ENCODE measurements at places on chromosomes 11 and 22.
A peak's percentile ranks its signal among the peaks of the same experiment; 100 is the strongest.

GRCh38 chr11:63929616-63930015, 9.2 kb upstream of the NAA40 start:
- DNase-seq = no peak

DNA sequence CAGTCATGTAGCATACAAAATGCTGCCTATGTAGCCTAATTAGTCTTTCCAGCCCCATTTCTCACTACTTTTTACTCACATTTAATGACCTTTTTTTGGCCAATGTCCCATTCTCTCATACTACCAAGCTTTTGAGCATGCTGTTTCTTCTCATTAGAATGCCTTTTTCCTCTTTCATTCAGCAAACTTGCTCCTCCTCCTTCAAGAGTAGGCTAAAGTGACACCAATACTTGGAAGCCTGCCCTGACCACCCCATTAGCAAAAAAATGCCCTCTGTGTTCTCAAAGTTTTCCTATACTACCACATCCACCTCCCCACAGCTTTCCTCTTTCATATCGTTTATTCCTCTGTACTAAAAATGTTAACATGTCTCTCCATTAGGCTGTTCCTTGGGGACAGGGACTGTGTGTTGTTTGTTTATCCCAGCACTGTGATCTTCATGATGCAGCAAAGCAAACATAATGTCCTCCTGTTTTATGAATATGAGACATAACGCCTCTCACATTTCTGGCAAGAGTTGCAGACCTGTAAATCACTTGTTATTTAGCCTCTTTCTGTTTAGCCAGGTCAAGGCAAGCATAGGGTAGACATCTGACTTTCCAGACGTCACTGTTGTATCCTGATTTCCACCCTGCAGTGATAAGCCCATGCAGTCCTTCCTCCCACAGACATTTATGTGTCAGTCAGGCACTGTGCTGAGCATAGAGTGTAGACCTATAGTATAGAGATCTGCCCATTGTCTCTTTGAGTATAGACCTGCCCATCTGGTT, 62.0 kb upstream of the UCP3 start:
- DNase-seq = no peak

GRCh38 chr11:134634897-134635831, 223.1 kb upstream of the B3GAT1 start:
- DNase-seq = no peak

- peak; percentile 14 for DNase-seq
These were observed 15.0 kb downstream of the UBE2L6 start for GRCh38 chr11:57552479-57552878.

- DNase-seq = no peak
These were observed 62.2 kb upstream of the SOX6 start for GRCh38 chr11:16418428-16419097.

DNA sequence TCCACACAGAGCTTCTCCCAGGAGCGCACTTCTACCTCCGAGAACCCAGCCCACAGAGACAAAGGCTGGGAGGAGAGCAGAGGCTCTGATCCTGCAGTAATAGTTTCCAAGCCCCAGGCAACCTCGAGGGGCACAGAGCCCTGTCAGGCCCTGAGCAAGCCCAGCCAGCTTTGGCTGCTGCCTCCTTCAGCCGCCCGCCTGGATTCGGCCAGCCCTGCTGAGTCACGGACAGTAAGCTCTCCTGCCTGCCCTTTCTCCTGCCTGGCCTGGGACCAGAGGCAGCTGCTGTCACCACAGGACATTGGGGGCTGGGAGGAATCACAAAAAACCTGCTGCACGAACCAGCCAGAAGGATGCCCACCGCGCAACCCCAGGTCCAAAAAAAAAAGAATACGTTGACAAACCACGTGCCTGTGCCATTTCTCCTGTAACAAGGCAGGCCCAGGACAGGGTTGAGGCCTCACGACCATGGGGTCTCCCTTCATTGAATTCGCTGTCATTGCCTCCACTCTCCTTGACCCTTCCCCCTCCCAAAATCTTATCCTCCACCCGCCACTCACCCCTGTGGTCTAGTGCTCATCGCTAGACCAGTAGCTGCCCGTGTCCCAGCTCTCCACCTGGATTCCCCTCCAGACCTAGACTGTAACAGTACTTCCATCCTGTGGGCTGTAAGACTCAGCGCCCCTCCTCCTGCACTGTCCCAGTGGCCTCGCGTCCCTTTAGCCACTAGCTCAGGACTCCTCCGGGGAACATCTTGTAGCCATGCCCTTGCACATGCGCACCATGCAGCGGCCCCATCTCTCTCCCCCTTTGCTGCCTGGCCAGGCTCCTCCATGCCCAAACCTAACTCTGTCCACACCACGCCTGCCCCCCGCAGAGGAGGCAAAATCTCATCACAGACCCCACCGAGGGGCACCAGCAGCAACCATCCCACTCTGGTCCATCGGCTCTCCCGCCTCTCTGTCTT, 7.4 kb upstream of the SLC22A12 start:
- DNase-seq = peak; percentile 18

- no peak for DNase-seq
These were observed 332.7 kb downstream of the CASP12 start for GRCh38 chr11:104565583-104565961.

DNA sequence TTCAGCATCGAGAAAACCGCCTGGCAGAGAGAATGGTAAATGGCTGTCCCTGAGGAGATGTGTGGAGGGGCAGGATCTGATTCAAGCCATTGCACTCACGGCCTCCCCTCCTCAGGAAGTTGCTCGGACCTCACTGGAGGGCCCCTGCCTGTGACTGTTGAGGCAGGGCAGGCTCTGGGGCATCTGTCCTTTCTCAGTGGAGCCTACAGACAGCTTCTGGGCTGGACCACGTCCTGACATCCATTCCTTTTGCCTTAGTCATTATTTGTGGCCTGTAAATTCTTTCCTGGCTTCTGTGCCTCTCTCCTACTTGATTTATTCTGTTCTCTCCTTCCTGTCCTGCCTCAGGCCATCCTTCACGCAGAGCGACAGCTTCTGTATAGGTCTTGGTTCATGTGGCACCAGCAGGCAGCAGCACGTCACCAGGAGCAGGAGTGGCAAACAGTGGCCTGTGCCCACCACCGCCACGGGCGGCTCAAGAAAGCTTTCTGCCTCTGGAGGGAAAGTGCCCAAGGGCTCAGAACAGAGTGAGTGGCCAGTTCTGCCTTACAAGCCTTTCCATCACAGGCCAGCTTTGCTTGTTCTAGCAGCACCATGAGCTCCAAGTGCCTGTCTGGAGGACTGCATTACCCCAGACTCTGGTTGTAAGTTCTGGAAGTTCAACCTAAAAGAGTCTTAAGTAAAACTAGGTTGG, 59.6 kb downstream of the PISD start:
- DNase-seq = peak; percentile 98

DNA sequence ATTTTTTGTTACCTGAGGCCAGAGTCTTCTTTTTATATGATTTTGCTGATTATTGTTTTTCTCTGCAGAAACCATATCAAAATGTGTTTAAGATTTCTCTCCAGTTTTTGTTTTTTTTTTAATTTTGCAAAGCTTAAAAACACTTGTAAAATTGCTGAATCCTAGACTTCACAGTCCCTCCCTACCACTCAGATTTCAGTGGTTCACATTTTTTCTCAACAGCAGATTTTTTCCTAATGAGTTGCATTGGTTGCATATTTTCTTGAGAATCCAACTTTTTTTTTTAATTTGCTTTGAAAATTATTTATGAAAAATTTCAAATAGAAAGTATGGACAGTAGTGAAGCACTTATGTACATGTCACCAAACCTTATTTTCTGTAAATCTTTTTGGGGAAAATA, 5.8 kb downstream of the ARL14EP start:
- DNase-seq = peak; percentile 33

DNA sequence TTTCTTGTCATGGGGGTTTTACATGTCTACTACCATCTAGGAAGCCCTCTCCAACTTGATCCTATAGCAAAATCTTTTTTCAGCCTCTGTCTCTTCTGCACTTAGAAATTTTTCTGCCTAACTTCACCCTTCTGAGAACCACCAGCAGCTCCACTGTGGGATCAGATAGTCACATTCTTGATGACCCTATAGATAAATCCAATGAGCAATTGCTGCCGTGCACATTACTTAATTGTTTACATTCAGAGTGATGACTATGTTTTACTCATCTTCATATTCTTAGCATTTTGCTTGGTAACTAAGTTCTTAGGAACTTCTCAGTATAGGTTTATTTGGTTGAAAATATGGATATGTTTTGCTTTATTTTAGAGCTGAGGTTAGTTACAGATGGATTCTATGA, 12.4 kb upstream of the ETS1 start:
- peak; percentile 79 for DNase-seq

DNA sequence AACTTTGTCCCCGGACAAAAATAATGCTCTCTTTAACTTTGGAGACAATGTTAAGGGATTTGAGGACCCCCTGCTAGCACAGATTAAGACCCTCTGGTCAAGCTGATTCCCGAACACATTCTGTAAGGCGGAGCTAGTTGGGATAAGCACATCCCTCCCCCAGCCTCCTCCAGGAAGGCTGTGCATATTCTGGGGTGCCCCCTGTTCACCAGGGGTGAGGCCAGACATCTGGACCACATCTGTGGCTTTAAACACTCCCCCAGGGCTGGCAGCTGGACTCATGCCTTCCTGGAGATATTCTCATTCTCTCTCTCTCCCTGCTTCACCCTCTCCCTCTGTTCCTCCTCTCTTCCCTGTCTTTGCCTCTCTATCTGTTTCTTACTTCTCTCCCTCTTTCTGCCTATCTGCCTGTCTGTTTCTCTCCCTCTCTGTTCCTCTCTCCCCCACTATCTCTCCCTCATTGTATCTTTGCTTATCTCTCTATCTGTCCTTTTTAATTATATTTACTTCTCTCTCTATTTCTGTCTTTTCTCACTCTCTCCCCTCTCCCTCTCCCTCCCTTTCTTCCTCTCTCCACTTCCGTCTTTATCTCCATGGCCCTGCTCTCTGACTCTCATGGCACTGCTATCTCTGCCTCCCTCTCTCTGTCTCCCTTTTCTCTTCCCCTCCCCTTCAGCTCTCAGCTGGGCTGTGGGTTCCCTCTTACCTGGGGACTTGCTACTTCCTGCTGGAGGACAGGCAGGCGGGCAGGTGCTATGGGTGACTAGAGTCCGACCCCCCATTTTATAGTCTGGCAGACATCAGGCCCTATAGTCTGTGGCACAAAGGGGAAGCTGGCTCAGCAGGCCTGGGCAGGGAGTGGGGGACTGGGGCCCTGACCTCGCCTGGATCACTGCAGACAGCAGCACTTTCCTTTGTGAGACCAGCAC, at the start of gene CRYBB1:
Gene CRYBB1, minus strand, starts transcription at position 757 of the 929 bp plus-strand sequence. CDS start 1,708 bp downstream, outside the sequence.
- peak; percentile 20 for DNase-seq

DNA sequence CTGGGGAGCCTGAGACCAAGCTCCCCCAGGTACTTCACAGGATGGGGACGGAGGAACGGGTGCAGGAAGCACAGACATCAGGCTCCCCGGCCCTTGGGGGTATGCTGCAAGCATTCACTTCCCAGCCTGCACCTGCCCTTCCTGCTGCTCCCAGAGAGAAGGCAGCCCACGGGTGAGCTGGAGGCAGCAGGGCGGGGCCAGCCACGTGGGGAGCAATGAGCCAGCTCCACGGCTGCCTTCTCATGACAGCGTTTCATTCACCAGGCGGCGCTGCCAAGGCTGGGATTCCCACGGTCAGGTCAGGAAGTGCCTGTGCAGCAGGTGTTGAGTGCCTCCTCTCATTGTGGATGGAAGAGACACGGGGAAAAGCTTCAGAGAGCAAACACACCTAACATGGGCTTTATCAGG, 14.5 kb upstream of the PHLDA2 start:
- DNase-seq = no peak

GRCh38 chr11:37948258-37948657, 1350.2 kb upstream of the RAG2 start:
- no peak for DNase-seq

GRCh38 chr11:15969281-15969680, 387.1 kb downstream of the SOX6 start:
- DNase-seq = peak; percentile 81

DNA sequence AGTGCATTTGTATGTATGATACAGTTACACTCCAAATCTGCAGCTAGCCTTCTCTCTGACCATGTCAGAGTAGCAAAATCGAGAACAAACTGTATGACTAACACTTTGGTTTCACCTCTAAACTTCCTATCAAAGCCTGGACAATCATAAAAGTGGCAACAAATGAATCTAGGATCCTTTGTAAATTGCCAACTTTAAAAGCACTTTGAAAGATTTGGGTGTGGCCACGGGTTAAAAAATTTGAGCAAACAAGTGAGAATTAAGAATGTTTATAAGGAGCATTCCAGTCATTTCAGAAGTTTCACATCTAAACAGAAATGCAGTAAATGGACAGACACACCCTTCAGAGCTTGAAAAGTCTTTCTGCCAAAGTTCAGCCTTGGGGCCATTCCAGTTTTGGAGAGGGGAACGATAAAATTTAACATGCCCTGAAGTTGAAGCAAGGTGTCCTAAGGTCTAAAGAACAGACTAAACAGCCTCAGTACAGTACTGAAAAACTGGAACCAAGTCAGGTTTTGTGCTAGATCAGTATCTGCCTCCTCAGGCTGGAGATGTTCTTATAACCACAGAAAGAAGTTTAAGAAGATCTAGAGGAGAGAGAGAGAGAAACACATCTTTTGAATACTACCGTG, 181.9 kb upstream of the BDNF start:
- peak; percentile 20 for DNase-seq

Measured in EL (cell line).